ENCODE measurements at places on chromosomes 5 and 9. TPM values are rescaled to one million over a fixed set of nuclear protein-coding genes. Genes with fewer than 3 reads are reported as not detected.

TOR4A gene
- total RNA-seq, result 2.5 TPM

GFPT2 gene
- 30.4 TPM for total RNA-seq

PCDHGA10 gene
- total RNA-seq, result 24.8 TPM

GHR gene
- 5.6 TPM for total RNA-seq

ANXA2R gene
- 3.5 TPM for total RNA-seq

TMEM232 gene
- total RNA-seq, result 1.4 TPM

FAM153A gene
- not detected for total RNA-seq

DNA sequence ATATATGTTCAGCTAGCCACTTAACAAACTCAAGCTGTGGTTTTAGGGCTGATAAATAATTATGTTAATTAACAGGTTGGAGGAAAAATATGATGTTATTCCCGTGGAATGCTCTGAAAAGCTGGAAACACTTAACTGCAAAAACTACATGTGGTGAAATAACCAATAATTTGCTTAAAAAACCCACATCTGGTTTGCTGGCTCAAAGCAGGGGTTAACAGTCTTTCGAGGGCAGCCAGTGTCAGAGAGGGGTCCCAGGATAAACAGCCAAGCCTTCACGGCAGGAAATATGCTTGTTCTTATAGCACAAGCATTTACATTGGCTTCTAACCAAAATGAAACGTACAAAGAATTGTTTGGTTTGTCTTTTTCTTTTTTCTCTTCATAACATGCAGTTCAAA lies 254.0 kb upstream of the GAS1 start:
- no peak for DNase-seq
- peaks cover 19% of the 10 kb centered on the region for H3K4me1 ChIP-seq
- H3K27me3 ChIP-seq, result no peaks in the 10 kb centered on the region
- peak overlapping the region; percentile 47 for H3K27ac ChIP-seq
- no peaks in the 10 kb centered on the region for H3K36me3 ChIP-seq

DNA sequence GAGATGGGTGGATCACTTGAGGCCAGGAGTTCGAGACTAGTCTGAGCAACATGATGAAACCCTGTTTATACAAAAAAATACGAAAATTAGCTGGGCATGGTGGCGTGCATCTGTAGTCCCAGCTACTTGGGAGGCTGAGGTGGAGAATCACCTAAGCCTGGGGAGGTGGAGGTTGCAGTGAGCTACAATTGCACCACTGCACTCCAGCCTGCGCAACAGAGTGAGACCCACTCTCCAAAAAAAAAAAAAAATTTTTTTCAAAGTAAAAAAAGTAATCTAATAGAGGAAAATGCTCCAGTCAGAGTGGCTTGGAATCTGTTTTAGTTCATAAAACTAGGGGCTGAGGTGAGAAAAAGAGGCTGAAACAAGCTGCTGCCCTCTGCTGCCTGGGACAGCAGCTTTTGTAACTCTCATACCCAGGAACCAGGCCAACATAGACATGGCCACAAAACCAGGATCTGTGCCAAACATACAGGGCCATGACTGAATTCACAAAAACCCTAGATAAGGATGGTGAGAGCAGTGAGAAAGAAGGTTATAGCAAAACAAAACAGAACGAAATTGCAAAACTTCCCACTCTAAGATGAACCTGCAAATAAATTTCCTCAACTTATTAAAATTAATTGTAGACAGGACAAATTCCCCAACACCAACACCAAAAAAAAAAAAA lies 13.1 kb upstream of the DCAF12 start:
- no peak overlapping the region for H3K27ac ChIP-seq
- peaks cover 6% of the 10 kb centered on the region for H3K4me1 ChIP-seq
- H3K27me3 ChIP-seq, result no peaks in the 10 kb centered on the region
- peak; percentile 95 for DNase-seq
- no peak overlapping the region for H3K4me3 ChIP-seq

DNA sequence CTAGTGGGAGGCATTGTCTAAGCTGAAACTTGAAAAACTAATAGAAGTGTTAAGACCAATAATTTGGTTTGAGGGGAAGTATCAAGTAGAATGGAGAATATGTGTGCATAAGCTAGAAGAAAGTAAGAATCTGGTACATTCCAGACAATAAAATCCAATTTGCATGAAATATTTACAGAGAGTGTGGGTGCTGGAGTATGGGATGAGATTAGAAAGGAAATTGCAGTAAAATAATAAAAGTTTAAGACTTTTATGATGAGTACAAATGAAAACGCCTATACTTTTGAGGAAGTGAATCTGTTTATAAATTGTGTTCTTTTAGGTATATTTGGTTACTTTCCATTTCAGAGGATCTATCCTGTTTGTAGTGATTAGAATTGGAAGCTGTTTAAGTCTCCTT lies 165.4 kb upstream of the TNC start:
- H3K4me1 ChIP-seq, result no peaks in the 10 kb centered on the region
- no peaks in the 10 kb centered on the region for H3K27me3 ChIP-seq
- no peaks in the 10 kb centered on the region for H3K36me3 ChIP-seq
- H3K4me3 ChIP-seq, result no peak overlapping the region

- H3K36me3 ChIP-seq, result no peaks in the 10 kb centered on the region
- no peak overlapping the region for H3K27ac ChIP-seq
- H3K4me3 ChIP-seq, result no peak overlapping the region
- H3K27me3 ChIP-seq, result no peaks in the 10 kb centered on the region
Measured at GRCh38 chr9:93191354-93191660, 7.4 kb downstream of the WNK2 start.

GRCh38 chr9:99269416-99269815 lies 47.3 kb downstream of the SEC61B start:
- no peaks in the 10 kb centered on the region for H3K36me3 ChIP-seq
- no peaks in the 10 kb centered on the region for H3K27me3 ChIP-seq
- H3K27ac ChIP-seq, result peak overlapping the region; percentile 63
- peak; percentile 82 for DNase-seq
- no peak overlapping the region for H3K4me3 ChIP-seq

DNA sequence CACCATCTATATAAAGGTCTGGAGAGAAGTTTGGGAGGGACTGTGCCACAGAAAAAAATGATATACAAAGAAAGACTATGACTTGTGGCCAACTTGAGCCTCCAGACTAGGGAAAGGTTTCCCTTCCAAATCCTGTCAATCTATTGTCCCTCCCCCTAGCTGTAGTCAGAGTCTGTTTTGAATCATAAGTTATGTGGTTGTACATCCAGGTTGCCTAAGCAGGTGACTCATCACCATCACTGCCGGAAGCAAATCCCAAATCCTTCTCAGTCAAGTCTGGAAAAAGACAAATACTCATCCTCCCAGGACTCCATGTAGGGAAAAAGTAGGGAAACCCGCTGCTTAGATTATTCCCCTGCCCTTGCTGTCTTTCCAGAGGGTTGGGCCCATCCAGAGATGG lies 235.7 kb downstream of the CDK5RAP2 start:
- H3K4me3 ChIP-seq, result no peak overlapping the region
- H3K27ac ChIP-seq, result no peak overlapping the region
- no peaks in the 10 kb centered on the region for H3K27me3 ChIP-seq

- no peak overlapping the region for H3K4me3 ChIP-seq
- H3K27ac ChIP-seq, result no peak overlapping the region
- no peak for DNase-seq
- no peaks in the 10 kb centered on the region for H3K27me3 ChIP-seq
- H3K36me3 ChIP-seq, result no peaks in the 10 kb centered on the region
- H3K4me1 ChIP-seq, result no peaks in the 10 kb centered on the region
Measured at GRCh38 chr9:85117831-85118230, 448.3 kb downstream of the NTRK2 start.

GRCh38 chr5:154816891-154817492 lies 33.4 kb downstream of the FAXDC2 start:
- H3K4me1 ChIP-seq, result no peaks in the 10 kb centered on the region
- H3K27me3 ChIP-seq, result no peaks in the 10 kb centered on the region
- no peak for DNase-seq
- peaks cover 83% of the 10 kb centered on the region for H3K36me3 ChIP-seq

GRCh38 chr5:78717674-78718584 lies 69.4 kb upstream of the LHFPL2 start:
- no peaks in the 10 kb centered on the region for H3K27me3 ChIP-seq
- peaks cover 14% of the 10 kb centered on the region for H3K4me1 ChIP-seq
- no peak overlapping the region for H3K4me3 ChIP-seq
- H3K36me3 ChIP-seq, result no peaks in the 10 kb centered on the region
- DNase-seq, result no peak
- no peak overlapping the region for H3K27ac ChIP-seq

DNA sequence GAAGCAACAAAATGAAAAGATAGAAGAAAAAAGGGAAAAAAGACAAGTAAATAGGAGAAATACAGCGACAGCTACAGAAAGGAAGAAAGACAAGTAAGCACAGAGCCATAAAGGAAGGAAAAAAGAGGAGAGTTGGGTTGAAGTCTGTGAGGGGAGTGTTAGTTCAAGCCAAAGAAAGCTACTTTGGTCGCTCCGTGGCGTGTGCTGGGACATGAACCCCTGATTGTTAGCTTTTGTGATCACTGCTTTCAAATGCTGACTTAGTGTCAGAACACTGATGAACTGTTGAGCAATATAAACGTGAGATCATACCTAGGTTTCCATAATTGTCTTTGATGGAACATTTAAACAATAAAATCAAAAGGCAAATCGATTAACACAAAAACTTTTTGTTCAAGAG lies 370.1 kb downstream of the TMEM161B start:
- H3K27ac ChIP-seq, result no peak overlapping the region
- no peaks in the 10 kb centered on the region for H3K4me1 ChIP-seq
- H3K36me3 ChIP-seq, result no peaks in the 10 kb centered on the region

- H3K4me1 ChIP-seq, result peaks cover 11% of the 10 kb centered on the region
- no peaks in the 10 kb centered on the region for H3K27me3 ChIP-seq
- H3K4me3 ChIP-seq, result no peak overlapping the region
- DNase-seq, result peak; percentile 22
Measured at GRCh38 chr5:67799732-67800234, 415.8 kb upstream of the PIK3R1 start.

DNA sequence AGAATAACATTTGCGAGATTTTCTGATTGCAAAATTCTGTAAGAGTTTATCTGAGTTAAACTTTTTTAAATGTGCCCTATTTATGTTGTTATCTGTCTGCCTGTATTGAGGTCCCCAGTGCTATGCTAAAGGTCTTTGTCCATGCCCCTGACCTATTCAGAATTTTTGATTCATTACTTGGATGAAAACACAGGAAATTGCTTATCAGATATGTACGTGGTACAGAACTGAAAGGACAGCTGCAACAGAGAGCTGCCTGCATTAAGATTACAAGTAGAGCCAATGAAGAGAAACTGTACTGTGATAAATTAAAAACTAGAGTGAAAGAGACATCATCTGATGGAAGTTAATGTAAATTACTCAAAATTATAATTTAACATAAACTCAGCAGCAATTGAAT lies 408.8 kb downstream of the ADGRV1 start:
- no peak overlapping the region for H3K4me3 ChIP-seq
- no peaks in the 10 kb centered on the region for H3K4me1 ChIP-seq
- no peak overlapping the region for H3K27ac ChIP-seq
- H3K27me3 ChIP-seq, result no peaks in the 10 kb centered on the region
- H3K36me3 ChIP-seq, result no peaks in the 10 kb centered on the region

DNA sequence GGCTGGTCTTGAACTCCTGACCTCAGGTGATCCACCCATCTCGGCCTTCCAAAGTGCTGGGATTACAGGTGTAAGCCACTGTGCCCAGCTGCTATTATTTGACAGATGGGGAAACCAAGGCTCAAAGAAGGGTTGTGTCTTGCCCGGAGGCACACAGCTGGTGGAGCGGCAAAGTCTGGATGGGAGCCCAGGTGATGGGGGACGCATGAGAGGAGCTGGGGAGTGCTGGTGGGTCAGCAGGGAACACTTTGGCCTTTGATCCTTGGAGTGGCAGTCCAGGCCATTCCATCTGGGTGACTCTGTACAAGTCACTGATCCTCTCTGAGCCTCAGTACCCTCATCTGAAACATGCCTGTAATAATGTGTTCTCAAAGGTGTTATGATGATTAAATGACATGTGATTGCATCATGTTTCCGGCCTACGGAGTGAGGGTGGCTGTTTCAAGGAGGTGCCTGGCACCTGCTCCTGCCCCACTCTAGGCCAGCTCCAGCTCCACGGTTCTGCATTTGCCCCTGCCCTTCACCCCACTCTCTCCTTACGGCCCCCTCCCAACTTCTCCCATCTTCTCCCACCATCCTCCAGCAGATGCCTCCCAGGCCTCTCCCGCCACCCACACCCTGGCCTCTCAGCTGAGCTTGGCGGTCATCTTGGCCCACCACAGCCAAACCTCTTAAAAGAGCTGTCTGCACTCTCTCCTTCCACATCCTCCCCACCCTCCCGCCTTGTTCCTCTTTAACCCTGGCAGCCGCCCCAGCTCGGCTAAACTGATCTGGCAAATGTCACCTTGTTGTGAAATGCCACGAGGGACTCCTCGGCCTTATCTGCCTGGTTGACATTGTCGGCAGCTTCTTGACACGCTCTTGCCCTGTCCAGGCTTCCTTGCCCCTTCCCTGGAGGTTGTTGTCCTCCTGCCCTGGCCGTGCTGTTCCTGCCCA lies 5.5 kb upstream of the DBN1 start:
- H3K4me1 ChIP-seq, result peaks cover 15% of the 10 kb centered on the region
- DNase-seq, result peak; percentile 84
- H3K27me3 ChIP-seq, result no peaks in the 10 kb centered on the region
- peaks cover 38% of the 10 kb centered on the region for H3K36me3 ChIP-seq
- H3K4me3 ChIP-seq, result no peak overlapping the region
- H3K27ac ChIP-seq, result peak overlapping the region; percentile 72

- no peak overlapping the region for H3K27ac ChIP-seq
- no peaks in the 10 kb centered on the region for H3K4me1 ChIP-seq
- no peaks in the 10 kb centered on the region for H3K27me3 ChIP-seq
Measured at GRCh38 chr5:121726991-121727390, 124.7 kb upstream of the FTMT start.

DNA sequence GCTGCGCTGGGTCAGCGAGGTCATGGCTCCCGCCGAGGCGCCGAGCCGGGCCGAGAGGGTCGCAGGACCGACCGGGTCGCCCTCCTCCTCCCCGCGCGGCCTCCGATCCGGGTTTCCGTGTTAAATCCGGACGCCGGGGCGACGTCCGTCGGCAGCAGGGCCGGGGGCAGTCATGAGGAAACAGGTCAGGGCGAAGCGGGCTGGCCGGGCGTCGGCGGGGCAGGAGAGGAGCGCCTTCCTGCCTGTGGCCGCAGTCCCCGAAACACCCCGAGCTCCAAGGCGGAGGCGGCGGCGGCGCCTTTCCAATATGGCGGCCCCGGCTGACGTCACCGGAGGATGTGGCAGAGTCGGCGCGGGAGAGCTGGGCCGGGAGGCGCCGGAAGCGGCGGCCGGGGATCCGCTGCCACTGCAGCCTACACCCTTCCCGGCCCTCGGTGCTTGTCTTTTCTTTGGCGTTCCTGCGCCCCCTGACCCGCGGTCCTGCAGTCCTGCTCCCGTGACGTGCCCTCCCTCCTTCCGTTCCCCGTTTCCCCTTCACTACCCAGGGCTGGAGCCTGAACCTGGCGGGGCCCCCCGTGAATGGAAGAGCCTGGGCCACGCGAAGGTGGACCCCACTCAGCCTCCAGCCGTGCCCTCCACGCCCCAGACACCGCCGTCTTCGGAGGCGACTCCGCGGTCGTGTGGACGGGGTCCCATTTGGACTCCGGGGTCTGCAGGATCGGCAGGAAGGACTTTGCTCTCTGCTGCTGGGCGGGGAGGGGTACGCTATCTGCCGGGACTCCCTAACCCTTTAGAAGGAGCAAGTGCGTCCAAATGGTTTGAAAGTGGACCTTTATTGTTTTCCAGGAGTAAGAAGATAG lies at the start of gene GOLPH3:
Gene GOLPH3 (minus strand): TSS at position 309 of the 860 bp plus-strand sequence. CDS start 285 bp downstream, at position 24.
- H3K27ac ChIP-seq, result peak within 1 kb of the TSS; percentile 99
- DNase-seq, result peak; percentile 97
- peaks cover 25% of the 10 kb centered on the region for H3K4me1 ChIP-seq
- peak within 1 kb of the TSS; percentile 98 for H3K4me3 ChIP-seq
- no peaks in the 10 kb centered on the region for H3K27me3 ChIP-seq
